ELF-1 (cell line): ENCODE measurements at places on chromosomes 13 and 19.

- peak; percentile 29 for DNase-seq
Measured at GRCh38 chr19:13610039-13610691, 103.9 kb upstream of the CACNA1A start.

GRCh38 chr13:73937441-73937840 lies 196.8 kb downstream of the KLF12 start:
- DNase-seq, result no peak

- DNase-seq, result no peak
Measured at GRCh38 chr19:45100846-45101252, 7.9 kb downstream of the PPP1R37 start.

GRCh38 chr13:75079226-75079625 lies 402.7 kb downstream of the TBC1D4 start:
- DNase-seq, result no peak

GRCh38 chr19:41682437-41682836 lies 5.6 kb downstream of the CEACAM7 start:
- no peak for DNase-seq
